ENCODE measurements at places on chromosomes 16 and 17. TPM values are rescaled to one million over a fixed set of nuclear protein-coding genes. Genes with fewer than 3 reads are reported as not detected.
A peak's percentile ranks its signal among the peaks of the same experiment; 100 is the strongest.

TRIM72 gene
- total RNA-seq = not detected

RNF227 gene
- 0.90 TPM for total RNA-seq

WFDC1 gene
- 0.37 TPM for total RNA-seq

OR1F1 gene
- total RNA-seq = not detected

DNA sequence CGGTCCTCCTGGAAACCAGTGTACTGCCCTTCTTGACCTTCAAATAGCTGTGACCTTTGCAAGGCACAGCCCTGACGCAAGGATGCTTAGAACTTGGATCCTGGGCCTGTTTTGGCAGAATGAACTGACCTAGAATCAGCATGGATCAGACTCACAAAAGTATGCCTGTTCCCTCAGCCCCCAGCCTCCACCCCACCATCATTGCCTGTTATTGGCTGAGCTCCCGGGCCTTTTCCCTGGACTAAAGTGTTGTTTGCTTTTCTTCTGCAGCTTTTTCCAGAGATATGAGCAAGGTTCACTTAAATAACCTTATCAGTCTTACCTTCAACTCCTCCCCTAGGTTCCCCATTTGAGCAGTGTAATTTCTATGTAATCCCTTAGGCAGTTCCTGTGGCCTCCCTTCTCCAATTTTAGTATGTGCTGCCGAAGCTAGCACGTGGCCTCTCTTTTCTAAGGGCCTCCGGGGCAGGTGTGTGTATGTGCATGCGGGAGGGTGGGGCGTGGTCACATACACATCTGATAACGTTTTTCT, 347.4 kb downstream of the MAF start:
- no peak for DNase-seq

GRCh38 chr16:56265184-56265583, 73.9 kb downstream of the GNAO1 start:
- DNase-seq = no peak

- no peak for DNase-seq
Observed at GRCh38 chr17:8074554-8074953, 13.0 kb downstream of the ALOX12B start.

GRCh38 chr16:83994087-83994486, 26.0 kb downstream of the NECAB2 start:
- peak; percentile 77 for DNase-seq

Measured in HT1080 (cell line).